ENCODE measurements at places on chromosomes 2 and 18. TPM values are rescaled to one million over a fixed set of nuclear protein-coding genes. Genes with fewer than 3 reads are reported as not detected.

Gene CTAGE1
- total RNA-seq = not detected

Gene MYOM1
- 1.5 TPM for total RNA-seq

Gene UGT1A6
- not detected for total RNA-seq

Gene GALR1
- not detected for total RNA-seq

Gene SERPINB2
- not detected for total RNA-seq

Gene SAP130
- total RNA-seq = 31.9 TPM

Gene DSG2
- total RNA-seq = 1.3 TPM

Gene RNF125
- total RNA-seq = 54.7 TPM

Gene MFSD6
- total RNA-seq = 47.5 TPM

Gene SERPINB4
- total RNA-seq = not detected

Gene TMEM198
- 0.77 TPM for total RNA-seq

Gene CXCR1
- 1.6 TPM for total RNA-seq

Gene SKOR2
- not detected for total RNA-seq

Gene FSHR
- total RNA-seq = not detected

Gene SP140
- total RNA-seq = 117 TPM

Gene CYP27A1
- total RNA-seq = 0.18 TPM

Gene TNS1
- 0.36 TPM for total RNA-seq

Gene SNED1
- 29.8 TPM for total RNA-seq

Gene SCG2
- total RNA-seq = not detected

All from T-helper 2 cell treated with Interferon-gamma antibody and Interleukin-4, amounts not matched to agents 100 ng/mL and 5 ng/mL, for 36 hours (primary cell).